Endothelial cell (in vitro differentiated cells): ENCODE measurements at places on chromosomes 3 and 15.
A peak's percentile ranks its signal among the peaks of the same experiment; 100 is the strongest.

- DNase-seq = no peak
These were observed 164.5 kb downstream of the THSD4 start for GRCh38 chr15:71279757-71280141.

GRCh38 chr3:40645883-40646282 lies 121.1 kb downstream of the ZNF621 start:
- DNase-seq = no peak

DNA sequence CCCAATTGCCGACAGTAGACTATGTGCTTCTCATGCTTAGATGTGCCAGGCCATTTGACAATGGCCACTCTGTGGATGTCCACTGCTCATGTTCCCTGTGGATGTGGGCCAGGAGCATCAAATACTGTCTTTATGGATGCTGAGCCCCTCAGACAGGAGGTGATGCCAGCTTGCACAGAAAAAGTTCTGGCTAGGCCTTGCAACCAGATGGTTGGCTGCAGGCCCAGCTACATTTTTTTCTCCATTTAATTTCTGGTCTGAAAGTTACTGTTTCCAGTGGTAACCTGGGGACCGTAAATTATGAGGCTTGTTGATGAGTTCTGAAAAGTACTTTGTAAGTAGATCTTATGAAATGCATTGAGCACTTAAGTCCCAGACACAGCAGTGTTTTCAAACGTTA lies 228.5 kb downstream of the CHL1 start:
- no peak for DNase-seq

DNA sequence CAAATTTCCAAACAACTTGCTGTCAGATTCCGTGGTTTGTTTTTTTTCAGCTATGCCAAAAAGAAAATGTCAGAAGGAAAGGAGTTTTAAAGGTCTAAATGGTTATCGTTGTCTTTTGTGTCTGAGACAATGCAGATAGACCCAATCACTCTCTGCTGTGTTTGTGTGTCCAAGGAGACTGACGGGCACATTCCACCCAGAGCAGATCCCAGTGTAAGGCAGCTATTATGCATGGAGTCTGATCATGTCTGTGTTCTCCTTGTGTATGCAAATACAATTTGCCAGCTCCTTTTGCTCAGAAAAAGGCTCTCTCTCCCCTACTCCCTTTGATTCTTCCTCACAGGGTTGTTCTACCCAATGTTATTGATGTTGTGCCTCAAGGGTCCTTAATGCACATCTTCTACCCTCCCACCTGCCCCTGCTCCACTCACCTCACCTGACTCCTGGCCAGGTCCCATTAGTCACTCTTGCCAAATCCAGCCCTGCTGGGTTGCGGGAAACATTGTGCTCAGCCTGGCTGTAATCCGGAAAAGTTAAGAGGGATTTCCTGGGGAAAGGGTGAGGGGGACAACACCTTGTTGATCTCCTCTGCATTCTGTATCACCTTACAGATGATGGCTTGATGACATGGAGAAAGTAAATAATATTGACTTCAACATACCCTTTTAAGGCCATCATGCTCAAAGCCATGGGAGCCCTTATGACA lies 61.0 kb downstream of the OTOL1 start:
- no peak for DNase-seq

- DNase-seq = no peak
These were observed 57.8 kb downstream of the RIOX2 start for GRCh38 chr3:97914388-97914787.

DNA sequence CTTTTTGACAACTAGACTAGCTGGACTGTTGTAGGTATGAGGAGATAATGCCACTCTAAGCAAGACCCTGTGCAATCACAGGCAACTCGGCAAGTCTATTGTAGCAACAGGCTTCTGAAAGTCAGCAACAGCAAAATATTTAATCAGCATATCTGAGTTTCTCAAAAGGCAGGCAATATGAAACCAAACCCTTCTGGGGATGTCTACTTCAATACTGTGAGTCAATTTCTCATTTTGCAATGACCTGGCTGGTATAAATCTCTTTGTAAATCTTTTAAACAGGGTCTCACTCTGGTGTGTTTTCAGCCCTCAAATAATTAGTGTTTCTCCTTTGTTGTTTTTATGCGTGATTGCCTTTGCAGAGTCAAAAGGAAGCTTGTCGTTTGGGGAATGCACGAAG lies 1044.5 kb downstream of the NTRK3 start:
- no peak for DNase-seq

DNA sequence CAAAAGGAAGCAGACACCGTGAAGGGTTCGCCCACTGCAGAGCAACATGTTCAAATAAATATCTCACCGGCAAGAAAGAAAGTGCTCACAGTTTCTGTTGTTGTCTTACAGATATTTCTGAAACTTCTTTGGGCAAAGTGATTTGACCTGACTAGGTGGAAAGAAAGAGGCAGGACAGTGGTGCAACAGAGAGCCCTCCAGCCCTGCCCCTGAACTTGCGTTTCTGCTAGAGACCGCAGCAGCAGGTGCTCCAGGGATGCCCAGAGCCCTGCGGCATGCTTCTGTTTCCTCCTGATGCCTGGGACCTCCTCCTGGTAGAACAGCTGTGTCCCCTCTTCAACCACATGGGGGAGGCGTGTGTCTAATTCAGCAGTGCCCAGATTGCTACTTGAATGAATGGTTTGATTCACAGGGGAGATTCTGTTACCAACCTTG lies 123.4 kb downstream of the ATP10A start:
- peak; percentile 34 for DNase-seq

- DNase-seq = no peak
These were observed 778 bp downstream of the ARL6 start for GRCh38 chr3:97765336-97765735.

- no peak for DNase-seq
These were observed 94.9 kb downstream of the ROBO2 start for GRCh38 chr3:77134769-77135168.

DNA sequence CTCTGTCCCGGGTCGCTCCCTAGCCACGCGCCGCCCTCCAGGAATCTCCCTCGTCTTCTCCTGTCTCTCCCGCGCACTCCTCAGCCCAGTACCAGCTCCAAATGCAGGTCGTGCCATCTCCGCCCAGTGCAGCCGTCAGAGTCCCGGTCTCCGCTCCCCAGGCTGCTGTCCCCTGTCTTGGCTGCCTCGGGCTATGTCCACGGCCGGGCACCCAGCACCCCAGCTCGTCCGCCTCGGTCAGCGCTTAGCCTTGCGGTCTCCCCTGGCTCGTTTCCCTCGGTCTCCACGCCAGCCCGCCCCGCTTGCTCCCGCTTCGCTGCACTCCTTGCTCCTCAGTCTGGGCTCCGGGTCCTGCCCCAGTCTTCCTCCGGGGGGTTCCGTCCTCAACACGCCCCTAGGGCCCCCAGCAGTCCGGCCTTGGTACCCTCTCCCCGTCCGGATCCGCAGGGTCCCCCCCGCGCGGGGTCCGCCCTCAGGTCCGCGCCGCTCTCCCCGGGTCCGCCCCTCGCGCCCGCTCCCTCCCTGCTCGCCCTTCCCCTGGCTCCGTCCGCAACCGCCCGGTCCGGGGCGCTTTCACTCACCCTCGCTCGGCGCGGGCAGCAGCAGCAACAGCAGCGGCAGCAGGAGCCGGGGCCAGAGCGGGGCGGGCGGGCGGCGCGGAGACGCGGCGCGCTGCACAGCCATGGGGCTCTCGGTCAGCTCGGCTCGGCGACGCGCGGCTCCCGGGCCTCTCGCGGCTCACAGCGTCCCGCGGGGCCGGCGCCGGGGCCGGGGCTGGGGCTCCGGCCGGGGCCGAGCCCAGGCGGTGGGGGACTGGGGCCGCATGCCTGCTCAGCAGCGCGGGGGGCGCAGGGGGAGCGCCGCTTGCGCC lies 462 bp downstream of the IGDCC3 start:
- DNase-seq = peak; percentile 59

GRCh38 chr15:62287066-62287857 lies 122.2 kb upstream of the C2CD4B start:
- no peak for DNase-seq

- DNase-seq = no peak
These were observed 56.8 kb upstream of the LCTL start for GRCh38 chr15:66622591-66623022.

DNA sequence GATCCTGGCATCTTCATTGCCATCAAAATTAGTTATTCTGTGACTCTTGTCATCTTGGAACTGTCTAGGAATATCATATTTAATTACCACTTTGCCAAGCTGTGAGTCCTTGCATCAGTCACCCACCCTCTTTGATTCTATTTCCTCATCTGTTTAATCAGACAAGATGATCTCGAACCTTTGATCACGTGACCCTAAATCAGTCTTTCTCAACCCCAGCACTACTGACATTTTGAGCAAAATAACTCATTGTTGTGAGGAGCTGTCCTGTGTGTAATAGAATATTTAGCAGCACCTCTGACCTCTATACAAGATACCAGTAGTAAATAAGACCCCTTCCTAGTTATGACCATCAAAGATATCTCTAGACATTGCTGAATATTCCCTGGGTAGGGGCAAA lies 343.4 kb upstream of the ARPP21 start:
- DNase-seq = no peak

DNA sequence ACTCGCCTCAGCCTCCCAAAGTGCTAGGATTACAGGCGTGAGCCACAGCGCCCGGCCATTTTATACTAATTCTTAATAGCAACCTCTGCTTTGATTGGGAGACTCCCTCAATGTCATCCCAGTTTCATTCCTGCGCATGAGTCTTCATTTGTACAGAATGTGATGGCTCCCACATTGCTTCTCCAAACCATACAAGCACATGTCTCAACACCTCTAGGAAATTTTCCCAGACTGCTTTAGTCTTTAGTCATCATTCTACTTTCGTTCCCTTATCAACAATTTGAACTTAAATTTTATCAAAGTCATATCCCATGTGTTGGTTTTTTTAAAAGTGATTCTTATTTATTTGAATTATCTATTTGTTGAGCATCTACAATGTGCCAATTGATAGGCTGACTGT lies 58.1 kb downstream of the SNX4 start:
- no peak for DNase-seq

- no peak for DNase-seq
These were observed 36.6 kb downstream of the CCDC66 start for GRCh38 chr3:56593455-56594158.

GRCh38 chr3:98596541-98597500 lies 3.4 kb upstream of the CPOX start:
- peak; percentile 11 for DNase-seq

DNA sequence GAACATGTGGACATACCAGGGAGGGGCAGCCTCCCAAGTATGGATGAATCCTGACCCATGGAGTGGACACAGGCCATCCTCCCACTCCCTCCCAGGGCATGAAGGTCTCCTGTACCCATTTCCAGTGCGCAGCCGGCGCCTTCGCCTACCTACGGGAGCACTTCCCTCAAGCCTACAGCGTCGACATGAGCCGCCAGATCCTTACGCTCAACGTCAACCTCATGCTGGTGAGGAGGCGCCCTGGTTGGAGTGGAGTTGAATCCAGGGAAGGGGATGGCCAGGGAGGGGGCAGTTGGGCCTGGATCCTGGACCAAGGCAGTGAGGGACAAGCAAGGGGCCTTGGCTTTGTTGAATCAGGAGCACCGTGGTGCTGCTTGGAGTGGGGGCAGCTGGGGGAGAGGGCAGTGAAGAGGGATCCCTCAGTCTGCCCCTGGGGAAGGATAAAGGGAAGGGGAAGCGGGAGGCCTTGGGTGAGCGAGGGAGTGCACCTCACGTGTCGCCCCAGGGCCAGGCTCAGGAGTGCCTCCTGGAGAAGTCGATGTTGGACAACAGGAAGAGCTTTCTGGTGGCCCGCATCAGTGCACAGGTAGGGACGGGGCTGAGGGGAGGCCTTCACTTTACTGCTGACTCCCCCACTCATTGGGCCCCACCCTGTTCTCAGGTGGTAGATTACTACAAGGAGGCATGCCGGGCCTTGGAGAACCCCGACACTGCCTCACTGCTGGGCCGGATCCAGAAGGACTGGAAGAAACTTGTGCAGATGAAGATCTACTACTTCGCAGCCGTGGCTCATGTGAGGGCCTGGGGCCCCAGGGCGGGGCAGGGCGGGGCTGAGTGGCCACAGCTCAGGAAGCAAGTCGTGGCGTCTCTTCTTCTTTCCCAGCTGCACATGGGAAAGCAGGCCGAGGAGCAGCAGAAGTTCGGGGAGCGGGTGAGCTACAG lies 25.3 kb downstream of the PTPN23 start:
- DNase-seq = no peak

GRCh38 chr15:90571063-90571541 lies 41.4 kb downstream of the CRTC3 start:
- no peak for DNase-seq

- no peak for DNase-seq
These were observed 9.7 kb upstream of the MEIS2 start for GRCh38 chr15:37109872-37110572.

GRCh38 chr3:194598771-194599557 lies 34.3 kb downstream of the TMEM44 start:
- no peak for DNase-seq

- no peak for DNase-seq
These were observed 44.2 kb upstream of the ATG7 start for GRCh38 chr3:11228041-11228440.

GRCh38 chr3:158794936-158795518 lies 6.8 kb upstream of the MFSD1 start:
- DNase-seq = no peak

DNA sequence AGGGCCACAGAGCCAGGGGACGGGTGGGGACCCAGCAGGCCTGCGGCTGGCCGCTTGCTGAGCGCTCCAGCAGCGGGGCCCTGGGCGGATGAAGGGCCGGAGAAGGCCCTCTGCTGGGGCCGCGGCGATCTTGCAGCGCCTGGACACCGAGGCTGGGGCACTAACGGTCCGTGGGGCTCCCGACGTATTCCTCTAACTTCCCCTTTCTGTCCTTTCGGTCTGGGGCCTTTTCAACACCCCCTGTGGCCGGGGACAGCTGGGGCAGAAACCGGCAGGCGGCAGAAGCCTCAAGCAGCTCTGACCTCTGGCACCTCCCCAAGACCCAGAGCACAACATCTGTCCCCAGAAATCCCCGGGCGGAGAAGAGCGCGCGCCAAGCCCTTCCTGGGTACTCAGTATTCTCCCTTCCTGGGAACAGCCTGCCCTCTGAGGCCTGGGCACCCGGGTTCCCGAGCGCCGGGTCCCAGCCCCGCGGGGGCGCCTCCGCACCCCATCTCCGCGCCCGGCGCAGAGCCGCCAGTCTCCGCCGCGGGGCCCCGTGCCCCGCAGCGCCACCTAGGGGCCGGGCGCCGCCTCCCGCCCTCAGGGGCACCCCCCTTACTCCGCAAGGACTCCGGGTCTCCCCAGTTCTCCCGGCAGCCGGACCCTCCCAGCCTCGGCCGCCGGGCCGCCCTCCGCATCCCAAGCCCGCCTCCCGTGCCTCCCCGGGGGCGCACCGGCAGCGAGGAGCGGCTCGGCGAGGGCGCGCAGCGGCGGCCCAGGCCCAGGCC lies 582 bp upstream of the SLCO3A1 start:
- peak; percentile 76 for DNase-seq

DNA sequence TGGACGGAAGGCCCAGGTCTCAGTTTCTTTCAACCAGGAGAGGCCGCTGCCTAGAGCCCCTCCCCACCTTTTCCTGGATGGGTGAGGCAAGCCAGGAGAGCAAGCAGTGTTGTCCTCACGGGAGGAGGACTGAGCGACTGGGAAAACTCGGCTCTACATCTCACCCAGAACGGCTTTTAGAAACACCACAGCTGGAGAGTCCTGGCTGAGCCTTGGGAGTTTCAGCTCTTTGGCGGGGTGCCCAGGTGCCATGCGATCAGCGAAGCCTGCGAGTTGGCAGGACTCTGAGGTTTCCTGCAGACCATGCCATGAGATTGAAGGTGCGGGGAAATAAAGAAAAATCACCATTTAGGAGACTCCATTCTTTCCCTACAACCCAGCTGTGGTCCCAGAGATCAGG lies 26.0 kb downstream of the PPCDC start:
- DNase-seq = no peak
